IMR-90 (cell line): ENCODE measurements at places on chromosomes 7 and 10. TPM values are rescaled to one million over a fixed set of nuclear protein-coding genes. Genes with fewer than 3 reads are reported as not detected.
A peak's percentile ranks its signal among the peaks of the same experiment; 100 is the strongest.

Gene SUN3
- total RNA-seq = not detected in 2 replicates

GRCh38 chr10:80524190-80524909 is 13.4 kb upstream of the SH2D4B start:
- no peak for DNase-seq

Gene TLX1
- not detected in 2 replicates for total RNA-seq

DNA sequence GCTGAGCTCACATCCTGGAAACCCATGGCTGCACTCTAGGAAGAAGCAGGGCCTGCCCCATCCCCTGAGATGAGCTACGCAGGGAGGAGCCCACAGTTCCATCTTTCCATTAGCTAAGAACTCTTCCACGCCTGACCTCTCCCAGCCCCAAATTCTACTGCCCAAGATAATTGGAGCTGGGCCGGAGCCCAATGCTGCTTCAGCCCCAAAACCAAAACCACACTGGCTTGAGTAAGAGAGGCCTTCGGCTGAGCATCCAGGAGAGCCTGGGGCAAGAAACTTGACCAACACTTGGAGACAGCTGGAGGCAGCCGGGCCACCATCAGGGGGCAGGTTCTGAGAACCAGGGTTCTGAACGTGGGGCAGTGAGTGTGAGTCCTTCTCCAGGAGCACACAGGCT is 116.1 kb upstream of the ZMIZ1 start:
- DNase-seq = no peak

- no peak for DNase-seq
These were observed 589.1 kb upstream of the MGMT start for GRCh38 chr10:128877936-128878335.

Gene RARRES2
- not detected in 2 replicates for total RNA-seq

- peak; percentile 46 for DNase-seq
These were observed 85.8 kb downstream of the CTNNA3 start for GRCh38 chr10:67609996-67610793.

DNA sequence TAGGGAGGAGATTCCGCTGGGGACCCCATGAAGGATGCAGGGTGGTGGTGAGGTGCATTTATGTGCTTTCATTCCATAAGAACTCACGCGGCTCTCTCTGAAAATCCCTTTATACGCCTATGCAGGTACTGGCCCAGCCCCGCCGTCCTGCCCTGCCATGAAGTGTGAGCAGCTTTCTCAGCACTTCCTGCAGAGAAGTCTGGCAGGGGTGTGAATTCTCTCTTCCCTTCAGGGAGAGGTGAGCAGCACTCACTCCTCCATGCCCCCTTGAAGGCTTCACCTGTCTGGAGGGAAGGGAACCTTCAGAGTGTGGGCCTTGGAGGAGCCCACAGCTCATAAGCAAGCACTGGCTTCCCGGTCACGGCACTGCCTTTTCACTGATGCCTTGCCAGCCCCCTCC is 34.0 kb downstream of the PPP2R2D start:
- DNase-seq = no peak

Gene TMEM178B
- under 0.01 TPM in 2 replicates for total RNA-seq

DNA sequence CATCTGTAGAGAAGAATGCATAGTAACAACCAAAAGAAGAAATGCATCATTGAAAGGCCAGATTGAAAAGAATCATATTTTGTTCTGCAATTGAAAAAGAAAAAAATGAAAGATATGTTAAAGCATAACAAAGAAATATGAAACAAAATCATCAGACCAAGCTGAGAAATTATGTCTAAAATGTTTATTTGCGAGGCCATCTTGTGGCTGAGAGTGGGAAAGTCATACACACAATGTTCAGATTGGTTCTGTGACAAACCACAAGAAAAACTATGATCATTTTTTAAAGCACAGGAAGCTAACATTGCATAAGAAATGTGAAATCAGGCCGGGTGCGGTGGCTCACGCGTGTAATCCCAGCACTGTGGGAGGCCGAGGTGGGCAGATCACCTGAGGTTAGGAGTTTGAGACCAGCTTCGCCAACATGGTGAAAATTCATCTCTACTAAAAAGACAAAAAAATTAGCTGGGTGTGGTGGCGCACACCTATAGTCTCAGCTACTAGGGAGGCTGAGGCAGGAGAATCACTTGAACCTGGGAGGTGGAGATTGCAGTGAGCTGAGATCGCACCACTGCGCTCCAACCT is 36.6 kb downstream of the ABCB5 start:
- DNase-seq = no peak

GRCh38 chr10:17801507-17801906 is 7.6 kb upstream of the MRC1 start:
- DNase-seq = no peak

Gene LIPN
- not detected in 2 replicates for total RNA-seq

DNA sequence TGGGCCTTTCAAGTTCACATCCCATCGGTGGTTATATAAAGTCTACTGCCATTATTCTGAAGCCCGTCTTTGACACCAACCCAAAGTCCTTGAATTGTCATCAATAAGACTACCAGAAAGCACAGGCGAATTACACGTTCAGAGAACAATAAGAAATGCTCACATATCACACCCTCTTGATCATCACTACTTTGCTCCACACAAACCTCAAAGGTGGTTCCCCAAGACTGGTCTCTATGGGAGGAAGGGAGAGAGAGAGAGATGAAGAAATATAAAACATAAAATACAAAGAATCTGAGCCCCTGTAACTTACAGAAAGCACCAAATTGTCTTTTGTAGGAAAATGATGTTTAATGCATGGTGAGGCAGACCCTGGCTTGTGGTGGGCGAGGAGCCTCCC is 4.4 kb downstream of the HIPK2 start:
- DNase-seq = no peak

GRCh38 chr10:44706745-44707144 is 204.4 kb upstream of the TMEM72 start:
- DNase-seq = peak; percentile 98
